Cardiac septum (tissue), 1 donor: ENCODE measurements at places on chromosomes 2 and 18. TPM values are rescaled to one million over a fixed set of nuclear protein-coding genes. Genes with fewer than 3 reads are reported as not detected.

DNA sequence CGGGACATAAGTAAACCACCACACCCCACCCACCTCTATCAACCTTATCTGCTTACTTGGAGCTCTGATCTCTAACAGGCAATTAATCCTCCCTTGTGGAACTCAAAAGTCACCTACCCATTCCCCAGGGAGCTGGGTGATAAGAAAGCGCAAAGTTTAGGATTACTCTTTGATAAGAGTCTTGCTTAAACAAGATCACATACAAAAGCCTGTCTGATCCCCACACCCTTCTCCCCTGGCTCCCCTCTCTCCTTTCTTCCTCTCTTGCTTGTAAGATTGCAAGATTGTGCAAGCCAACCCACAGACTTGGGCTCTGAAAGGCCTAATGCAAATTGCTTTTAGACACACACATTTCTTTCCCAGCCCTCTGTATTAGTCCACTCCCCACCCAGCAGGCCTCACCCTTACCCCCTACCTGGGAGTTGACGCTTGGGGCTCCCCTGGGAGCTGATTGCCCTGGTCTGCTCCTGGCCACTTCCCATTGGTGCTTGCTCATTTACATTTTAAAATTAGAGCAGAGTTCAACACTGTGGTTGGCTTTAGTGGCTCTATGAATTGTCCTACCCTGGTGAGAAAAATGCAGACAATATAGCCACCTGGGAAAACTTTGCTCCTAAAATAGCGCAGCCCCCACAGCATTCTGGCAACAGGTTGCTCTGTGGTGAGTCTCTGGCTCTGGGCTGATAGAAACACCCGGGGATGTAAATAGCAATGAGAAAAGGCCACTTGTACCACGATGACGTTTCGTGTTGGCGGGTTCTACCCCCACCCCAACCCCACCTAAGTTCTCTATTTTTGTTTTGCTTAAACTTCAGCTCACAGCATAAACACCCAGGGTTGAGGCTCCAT is 92.8 kb upstream of the MSH2 start:
- DNase-seq, result peak; percentile 73

- no peak for DNase-seq
These were observed 264.3 kb upstream of the SLC39A10 start for GRCh38 chr2:195392446-195393336.

The GULP1 gene
- total RNA-seq, result 5.1 TPM

The GREB1 gene
- 2.9 TPM for total RNA-seq

DNA sequence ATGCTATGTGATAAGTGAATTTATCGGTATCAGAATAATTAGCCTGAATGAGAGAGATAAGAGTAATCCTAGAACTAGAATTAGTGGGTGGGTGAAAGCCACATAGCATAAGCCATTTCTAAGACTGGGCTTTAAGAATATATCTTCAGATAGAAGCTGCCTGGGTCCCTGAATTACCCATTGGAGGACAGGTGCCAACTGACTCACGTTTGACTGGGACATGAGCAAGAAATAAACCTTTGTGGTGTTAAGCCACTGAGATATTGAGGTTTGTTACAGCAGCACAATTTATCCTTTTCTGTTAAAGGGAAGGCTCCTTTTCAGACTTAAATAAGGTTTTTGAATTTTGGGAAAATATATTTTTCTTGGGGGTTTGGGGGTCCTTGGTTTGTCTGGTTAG is 95.9 kb downstream of the POLE4 start:
- DNase-seq, result no peak

DNA sequence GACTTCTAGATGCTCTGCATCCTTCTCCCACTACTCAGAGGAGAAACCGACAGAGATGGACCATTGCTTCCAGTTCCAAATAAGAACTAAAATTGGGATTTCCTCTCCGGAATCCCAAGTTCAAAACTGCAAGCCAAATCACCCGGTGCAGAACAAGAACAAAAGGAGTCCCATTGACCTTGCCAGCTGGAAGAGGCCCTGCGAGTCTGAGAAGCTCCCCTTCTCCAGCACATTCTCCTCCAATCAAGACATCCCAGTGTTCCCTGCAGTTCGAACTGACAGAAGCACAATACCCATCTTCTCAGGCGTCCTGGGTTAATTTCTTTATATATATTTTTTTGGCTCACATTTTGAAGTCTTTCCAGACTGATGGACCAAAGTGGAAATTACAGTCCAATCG is 195.3 kb upstream of the MEIS1 start:
- DNase-seq, result no peak

DNA sequence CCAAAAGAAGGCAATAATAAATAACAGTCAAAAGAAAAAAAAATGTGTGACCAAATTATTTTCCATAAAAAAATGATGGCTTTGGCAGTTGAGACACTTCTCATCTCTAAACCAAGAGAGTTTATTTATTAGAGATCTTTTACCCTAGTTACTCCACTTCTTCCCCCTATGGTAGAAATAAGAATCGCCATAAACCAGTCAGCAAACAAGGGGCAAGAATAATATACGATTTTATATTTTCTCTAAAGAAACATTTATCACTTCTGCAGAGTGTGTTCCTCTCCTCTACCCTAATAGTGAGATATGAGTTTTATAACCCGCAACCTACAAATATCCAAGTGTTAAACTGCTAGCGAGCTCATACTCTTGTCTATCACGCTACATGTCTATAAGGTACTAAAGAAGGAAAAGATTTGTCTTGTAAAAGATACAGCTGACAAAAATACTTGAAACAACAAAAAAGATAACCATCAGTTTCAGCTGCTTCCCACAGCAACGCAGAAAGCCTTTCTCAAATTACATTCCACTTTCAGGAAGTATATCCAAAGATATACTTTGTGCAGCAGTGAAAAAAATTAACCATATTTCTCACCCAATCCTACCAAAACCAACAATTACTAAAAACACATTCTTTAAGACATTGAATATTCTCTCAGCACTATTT is 2.3 kb downstream of the RNF103 start:
- no peak for DNase-seq

DNA sequence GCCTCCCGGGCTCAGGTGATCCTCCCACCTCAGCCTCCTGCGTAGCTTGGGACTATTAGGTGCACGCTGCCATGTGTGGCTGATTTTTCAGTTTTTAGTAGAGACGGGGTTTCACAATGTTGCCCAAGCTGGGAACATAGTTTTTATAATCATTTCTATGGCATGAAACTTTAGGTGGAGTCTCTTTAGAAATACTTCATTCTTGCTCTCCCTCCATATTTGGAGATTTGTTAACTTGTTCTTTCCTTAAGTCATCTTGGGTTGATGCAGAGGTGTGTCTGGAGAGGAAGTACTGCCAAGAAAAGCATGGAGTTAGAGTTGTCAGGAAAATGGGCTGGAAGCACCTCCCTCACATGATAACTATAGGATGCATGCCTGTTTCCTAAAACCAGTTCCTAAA is 17.4 kb downstream of the ZNF532 start:
- no peak for DNase-seq

- no peak for DNase-seq
These were observed 98.8 kb downstream of the RHBDD1 start for GRCh38 chr2:226934546-226935201.

GRCh38 chr18:3495691-3496430 is 45.9 kb downstream of the TGIF1 start:
- no peak for DNase-seq

DNA sequence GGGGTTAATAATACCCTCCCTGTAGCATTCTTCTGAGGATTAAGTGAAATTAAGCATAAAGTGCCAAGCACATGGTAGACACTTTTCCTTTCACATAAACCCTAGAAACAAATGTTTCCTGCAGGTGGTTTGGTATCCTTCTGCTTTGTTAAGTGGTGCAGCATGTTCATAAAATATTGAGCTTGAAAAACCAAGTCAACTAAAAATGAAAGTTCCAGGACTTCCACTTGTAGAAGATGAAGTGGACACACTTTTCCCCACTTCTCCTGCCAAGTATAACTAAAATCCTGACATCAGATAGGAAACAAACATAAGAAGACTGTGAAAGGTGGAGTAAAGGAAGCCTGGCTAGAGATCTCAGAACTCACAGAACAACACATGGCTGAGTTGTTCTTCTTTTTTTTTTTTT is 90.5 kb downstream of the COLEC12 start:
- no peak for DNase-seq

- no peak for DNase-seq
These were observed 827.6 kb upstream of the KLHL29 start for GRCh38 chr2:22557406-22557805.

The ADAM23 gene
- total RNA-seq, result 78.7 TPM

DNA sequence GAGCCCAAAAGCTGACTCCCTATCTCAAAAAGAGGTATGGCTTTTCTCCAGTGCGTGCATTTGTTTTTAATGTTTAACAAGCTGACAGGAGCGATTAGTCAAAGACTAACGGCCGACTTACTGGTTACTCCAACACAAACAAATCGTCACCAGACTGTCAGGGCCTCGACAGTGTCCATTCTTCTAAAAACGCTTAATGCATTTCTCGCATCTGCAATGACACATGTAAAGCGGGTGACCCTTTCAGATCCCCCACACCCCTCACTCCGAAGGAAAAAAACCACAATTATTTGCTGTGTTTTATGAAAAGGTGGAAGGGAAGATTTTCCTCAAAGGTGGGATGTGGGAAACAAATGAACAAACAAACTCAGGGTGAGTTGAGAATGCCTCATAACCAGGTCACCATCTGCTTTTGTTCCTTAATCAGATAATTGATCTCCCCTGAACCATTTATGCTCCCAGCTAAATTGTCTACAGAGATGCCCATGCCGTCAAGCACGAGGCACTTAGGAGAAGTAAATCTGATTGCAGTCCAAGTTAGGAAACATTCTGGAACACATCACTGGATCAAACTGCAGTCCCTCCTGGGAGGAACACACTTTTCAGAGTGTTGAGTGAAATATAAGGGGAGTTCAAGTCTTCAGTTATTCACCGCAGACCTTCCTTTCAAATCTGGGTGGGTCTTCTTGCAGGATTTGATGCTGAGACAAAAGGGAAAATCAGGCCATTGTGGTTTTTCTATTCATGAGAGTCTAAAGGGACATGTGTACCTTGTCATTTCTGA is 340.8 kb downstream of the CMPK2 start:
- DNase-seq, result no peak

DNA sequence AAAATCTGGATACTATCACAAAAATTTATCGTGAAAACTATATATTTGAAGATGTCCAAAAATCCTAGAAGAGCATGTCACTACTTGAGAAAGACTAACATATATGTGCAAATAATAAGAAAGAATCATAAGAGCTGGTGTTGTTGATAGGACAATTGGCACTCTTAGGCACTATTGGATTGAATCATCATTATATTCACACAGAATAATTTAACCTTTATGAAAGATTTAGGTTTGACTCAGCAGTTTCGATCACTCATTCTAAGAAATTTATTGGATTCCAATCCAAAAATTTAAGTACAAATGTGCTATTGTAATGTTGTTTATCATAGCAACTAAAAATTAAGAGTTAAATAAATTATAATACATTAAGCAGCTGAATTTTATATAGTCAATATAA is 503.6 kb downstream of the SPAG16 start:
- DNase-seq, result no peak

DNA sequence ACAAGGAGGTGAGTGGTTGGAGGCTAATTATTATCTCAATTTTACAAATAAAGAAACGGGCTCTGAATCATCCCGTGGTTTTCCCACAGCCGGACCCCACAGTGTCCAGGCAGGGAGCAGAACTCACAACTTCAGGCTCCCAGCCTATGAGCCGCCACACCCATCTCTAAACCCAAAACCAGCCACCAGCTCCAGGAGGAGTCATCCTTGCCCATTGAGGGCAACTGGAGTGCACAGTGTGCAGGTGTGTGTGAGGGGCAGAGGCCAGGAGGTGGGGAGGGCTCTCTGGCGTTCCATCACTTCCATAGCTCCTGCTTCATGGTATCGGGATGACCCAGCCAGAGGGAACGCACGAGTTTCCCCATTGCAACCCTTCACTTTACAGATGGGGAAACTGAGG is 144.5 kb downstream of the CYP26B1 start:
- DNase-seq, result no peak
